NCI-H1930 (cell line): ENCODE measurements at places on chromosomes 7 and 10.

DNA sequence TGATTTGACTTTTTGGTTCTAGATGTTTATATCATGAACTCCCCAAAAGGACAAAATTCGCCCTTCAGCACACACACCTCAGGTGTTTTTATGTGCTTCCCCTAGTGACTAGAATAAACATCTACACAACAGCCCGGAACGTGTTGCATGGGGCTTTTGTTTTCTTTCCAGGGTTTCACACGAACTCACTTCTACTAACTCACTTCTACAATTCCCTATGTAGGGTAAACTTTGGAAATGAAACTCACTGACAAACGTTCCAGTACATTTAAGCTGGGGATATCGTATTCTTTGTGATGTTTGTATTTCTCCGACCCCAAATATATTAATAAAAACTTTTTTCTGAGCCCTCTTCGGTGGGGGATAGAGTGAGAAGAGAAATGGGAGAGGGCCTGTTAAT is 1.4 kb downstream of the TRA2A start:
- peak; percentile 9 for DNase-seq

GRCh38 chr10:74955796-74956195 is 129.4 kb downstream of the KAT6B start:
- no peak for DNase-seq

GRCh38 chr7:103132995-103133688 is 15.8 kb downstream of the NAPEPLD start:
- DNase-seq = no peak

- no peak for DNase-seq
These were observed 51.2 kb upstream of the RELN start for GRCh38 chr7:104040666-104041065.

DNA sequence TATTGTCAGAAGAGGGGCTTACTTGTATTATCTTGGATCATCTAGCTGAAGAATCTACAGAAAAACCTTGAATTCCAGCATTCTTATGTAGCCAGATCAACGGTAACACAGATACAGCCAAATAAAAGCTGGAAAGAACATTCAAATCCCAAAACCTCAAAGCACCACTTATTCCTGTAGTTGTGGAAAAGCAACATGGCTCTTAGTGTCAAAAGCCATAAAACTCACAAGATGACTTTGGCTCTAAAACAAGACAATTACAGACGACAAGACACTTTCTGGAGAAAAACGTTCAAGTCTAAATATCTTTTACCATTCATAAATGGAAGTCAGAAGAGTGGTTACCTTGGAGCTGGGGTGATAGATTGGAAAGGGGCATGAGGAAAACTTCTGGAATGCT is 173.0 kb downstream of the HERPUD2 start:
- DNase-seq = no peak

DNA sequence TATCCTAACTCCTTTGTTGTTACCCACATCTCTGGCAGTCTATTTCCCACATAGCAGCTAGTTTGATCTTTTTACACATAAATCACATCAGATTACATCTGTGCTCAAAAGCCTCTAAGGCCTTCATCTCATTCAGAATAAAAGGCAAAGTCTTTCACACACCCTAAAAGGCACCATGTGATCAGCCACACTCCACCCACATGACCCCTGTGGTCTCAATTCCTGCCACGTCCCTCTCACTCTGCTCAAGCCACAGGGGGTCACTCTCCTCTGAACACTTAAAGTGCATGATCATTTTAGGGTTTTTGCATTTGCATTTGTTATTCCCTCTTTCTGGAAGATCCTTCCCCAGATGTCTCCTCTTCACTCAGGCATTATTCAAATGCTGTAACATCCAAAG is 30.8 kb downstream of the ELAPOR2 start:
- DNase-seq = no peak

- DNase-seq = no peak
These were observed 104.7 kb downstream of the GFRA1 start for GRCh38 chr10:116168329-116168728.

GRCh38 chr7:94514140-94514889 is 4.7 kb downstream of the CASD1 start:
- DNase-seq = no peak
